ENCODE measurements at places on chromosomes 13 and 19.

- DNase-seq = no peak
These were observed 16.7 kb downstream of the YIPF2 start for GRCh38 chr19:10911579-10912363.

GRCh38 chr13:97321101-97321500 is 99.0 kb downstream of the MBNL2 start:
- DNase-seq = no peak

- DNase-seq = no peak
These were observed 96.3 kb upstream of the GPR183 start for GRCh38 chr13:99403458-99403971.

- DNase-seq = peak; percentile 48
These were observed 1.0 kb downstream of the EPOR start for GRCh38 chr19:11382898-11383705.

DNA sequence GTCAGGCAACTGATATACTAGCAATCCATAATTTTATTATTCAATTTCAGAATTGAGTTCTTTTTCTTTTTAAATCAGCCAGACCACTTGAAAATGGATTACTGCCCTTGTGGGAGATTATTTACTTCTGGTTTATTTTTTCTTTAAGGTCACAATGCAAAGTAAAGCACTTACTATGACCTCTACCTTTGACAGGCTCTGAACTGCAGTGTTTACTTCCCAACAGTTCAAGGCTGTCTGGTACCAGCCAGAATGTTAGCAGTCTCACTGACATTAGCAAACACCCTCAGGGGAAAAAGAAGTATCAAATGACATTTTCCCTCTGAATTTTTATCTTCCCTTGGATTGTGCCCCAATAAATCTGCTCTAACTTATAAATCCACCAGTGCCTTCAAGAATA is 57.5 kb downstream of the RAP2A start:
- DNase-seq = no peak

DNA sequence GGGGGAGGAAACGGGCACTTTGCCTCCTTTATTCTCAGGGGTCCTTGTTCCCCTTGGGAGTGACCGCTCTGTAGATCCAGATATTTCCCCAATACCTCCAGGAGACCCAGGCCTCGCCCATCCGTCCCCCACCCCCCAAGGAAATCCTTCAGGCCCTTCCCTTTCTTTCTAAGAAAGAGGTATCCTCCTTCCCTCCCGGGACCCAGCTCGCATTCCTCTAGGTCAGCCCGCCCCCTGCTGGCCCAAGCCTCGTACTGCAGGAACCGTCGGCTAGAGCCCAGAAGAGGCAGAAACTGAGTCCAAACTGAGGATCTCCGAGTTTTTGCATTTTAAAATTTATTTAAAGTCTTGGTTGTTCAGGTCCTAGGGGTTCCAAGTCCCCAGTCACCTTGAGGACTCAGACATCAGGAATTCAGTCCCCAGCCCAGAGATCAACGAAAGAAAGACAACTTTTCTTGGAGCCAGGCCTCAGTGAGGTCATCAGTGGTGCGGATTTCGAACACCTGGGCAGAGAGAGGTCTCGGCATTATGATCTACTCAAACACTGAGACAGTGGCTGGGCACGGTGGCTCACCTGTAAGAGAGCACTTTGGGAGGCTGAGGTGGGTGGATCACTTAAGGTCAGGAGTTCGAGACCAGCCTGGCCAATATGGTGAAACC is 7.5 kb upstream of the LRFN1 start:
- peak; percentile 77 for DNase-seq

GRCh38 chr13:99151516-99151915 is 49.1 kb upstream of the UBAC2 start:
- DNase-seq = no peak

DNA sequence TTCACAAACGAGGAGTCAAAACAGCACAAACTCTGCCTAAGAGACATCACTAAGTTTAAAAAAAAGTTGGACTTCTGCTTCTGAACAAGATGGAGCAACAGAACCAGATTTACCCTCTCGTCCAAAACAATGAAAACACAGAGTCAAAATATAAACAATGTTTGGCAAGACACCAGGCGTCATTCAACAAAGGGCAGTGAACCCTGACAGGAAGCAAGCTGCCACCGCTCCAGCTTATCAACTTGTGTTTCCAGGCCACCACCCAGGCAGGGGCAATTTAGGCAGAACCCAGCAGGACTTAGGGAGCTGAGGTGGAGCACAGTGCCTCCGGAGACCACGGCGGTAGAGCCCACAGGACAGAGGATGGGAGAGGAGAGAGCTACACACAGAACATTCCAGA is 8.6 kb upstream of the NAPA start:
- no peak for DNase-seq

GRCh38 chr19:33971073-33971472 is 174.4 kb downstream of the KCTD15 start:
- no peak for DNase-seq

DNA sequence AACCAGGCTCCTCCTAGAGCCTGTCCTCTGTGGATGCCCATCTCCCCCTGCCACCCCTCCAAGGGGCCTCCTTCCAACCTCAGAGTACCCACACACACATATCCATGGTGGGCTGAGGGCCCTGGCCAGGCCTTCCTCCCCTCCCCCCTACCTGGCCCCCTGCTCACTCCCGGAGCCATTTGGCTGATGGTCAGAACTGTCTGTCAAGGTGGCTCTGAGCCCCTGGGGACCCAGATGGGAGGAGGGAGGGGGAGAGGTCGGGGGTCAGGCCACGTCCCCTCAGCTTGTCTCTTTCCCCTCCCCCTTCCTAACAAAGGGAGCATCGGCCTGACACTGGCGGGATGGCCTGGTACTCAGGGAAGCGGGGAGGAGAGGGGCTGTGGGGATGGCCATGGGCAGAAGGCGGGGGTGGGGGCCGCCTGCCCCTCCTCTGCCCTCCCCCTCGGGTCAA is 18.7 kb upstream of the POU2F2 start:
- DNase-seq = no peak

GRCh38 chr13:76815344-76815743 is 70.9 kb downstream of the KCTD12 start:
- no peak for DNase-seq
